CD4-positive, alpha-beta T cell treated with Interleukin-1 beta for 1 hour (primary cell): ENCODE measurements at places on chromosomes 16 and 17.

GRCh38 chr16:23679274-23679985 is 741 bp downstream of the PLK1 start:
- peak; percentile 6 for DNase-seq

GRCh38 chr17:58005031-58005727 is 1.9 kb downstream of the SRSF1 start:
- no peak for DNase-seq

GRCh38 chr16:55021595-55022475 is 91.2 kb downstream of the IRX5 start:
- no peak for DNase-seq

DNA sequence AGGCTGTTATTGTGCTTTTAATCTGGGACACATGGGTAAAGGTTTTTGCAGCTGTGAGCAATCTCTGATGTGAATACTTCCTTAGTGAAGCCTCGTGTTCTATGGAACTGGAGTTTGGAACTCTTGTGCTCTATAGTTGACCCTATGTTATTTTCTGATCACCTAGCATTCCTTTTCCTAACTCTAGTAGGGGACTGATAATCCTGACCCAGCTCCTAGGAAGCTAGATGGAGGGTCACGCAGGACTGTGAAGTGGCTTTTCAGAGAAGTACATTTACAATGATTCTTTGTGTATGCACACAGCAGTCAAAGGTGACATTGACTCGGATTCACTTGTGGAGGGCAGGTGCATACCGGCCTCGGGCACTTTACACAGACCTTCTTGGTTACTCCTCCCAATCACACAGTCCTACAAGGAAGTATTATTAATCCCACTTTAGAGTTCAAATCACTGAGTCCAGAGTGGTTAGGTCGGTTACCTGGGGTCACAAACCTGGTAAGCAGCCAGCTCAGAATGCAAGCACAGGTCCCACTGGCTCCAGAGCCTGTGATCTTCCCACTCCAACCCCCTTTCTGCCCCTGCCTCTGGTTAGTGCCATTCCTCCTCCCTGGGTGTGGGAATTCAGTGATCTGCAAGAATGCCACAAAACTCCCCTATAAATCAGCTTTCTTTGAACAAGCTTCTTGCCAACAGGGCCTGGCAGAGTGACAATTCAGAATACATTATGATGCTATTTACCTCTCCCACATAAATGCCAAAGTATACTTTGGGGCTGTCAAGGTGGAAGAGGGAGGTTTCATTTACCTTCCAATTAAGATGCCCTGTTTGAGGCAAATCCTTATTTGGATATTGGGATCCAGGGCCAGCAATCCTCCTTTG is 7.1 kb downstream of the CHD9NB start:
- no peak for DNase-seq

DNA sequence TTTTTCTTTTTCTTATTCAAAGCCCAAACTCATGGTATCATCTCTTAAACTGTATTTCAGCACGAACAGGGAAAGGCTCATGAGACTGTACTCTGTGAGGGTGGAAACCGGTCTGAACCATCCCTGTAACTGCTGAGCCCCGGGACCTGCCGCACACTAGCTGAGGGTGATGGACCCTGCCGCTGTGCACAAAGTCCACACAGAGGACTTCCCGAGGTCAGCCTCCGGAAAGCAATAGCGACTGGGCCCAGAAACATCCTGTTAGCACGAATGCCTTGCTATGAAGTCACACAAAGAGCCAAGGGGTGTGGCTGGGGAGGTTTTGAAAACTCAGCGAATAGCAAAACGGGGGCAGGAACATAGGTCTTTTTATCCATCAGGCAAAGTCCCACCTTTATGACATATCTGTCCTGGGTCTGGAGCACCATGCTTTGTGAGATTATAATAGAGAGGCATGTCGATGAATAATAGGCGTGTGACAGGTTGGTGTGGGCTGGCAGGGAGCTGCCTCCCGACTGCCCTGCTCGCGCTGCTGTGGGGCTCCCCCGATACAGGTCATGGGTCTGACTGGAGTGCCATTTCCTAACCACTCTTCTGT is 33.4 kb downstream of the CDK5R1 start:
- DNase-seq, result peak; percentile 55

- DNase-seq, result no peak
These were observed 37.1 kb downstream of the YWHAE start for GRCh38 chr17:1362964-1363363.

DNA sequence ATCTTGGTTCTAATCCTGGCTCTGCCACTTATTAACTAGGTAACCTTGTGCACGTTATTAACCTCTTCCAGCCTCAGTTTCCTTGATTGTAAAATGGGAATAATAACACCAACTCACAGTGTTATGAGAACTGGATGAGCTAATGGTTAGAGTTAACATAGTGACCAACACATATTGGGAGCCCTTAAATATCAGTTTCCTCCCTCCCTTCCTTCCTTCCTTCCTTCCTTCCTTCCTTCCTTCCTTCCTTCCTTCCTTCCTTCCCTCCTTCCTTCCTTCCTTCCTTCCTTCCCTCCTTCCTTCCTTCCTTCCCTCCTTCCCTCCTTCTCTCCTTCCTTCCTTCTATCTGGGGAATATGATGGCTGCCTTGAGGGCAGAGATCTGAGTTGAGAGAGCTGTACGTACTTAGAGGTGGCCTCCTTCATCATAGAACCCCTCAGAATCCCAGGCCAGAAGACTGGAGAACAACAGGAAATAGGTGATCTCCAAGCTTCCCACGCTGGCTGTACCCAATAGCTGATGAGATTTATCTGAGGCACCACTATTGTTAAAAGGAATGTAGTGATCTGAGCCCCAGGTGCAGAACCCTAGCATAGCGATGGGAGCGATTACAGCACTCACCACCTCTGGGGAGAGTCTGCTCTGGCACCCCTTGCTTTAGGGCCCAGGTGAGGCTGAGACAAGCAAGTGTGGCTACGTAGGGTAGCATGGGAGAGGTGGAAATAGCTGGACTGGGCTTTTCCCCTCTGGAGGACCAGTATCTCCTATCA is 26.2 kb downstream of the CCR7 start:
- no peak for DNase-seq

GRCh38 chr17:57326764-57327163 is 70.4 kb downstream of the MSI2 start:
- no peak for DNase-seq

GRCh38 chr16:81714583-81714982 is 64.5 kb upstream of the PLCG2 start:
- no peak for DNase-seq

GRCh38 chr17:74532115-74532514 is 840 bp upstream of the CD300LB start:
- DNase-seq, result peak; percentile 81

DNA sequence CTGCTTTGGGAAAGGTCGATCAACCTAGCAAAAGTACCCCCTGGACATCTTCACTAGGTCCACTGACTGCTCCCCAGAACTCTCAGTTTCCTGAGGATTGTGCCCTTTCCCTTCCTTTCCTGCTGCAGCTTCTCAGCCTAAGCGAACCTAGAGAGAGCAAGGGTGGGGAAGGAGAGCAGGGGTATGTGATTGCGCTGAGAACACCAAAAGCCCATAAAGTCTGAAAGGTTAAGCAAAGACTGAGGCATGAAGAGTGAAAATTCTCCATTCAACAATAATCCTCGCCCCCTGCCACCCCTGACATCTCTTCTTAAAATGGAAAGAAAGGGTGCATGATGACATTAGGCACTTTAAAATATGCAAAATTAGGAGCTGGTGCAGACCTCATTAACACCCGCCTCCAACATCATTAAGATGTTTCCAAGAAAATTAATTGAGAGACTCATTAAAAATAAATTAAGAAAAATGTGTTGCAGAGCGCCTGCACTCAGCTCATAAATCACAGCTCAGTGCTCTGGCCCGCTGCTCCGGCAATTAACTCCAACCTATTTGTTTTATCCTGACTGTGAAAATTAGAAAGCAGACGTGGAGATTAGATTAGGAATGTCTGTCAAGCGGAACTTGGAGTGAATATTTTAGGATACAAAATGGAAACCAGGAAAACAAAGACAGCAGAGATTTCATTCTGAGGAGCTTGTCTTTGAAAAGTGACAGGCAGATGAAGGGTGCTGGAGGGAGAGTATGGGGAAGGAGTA is 49.1 kb upstream of the PMFBP1 start:
- no peak for DNase-seq

- DNase-seq, result no peak
These were observed 5.0 kb upstream of the NXPH3 start for GRCh38 chr17:49570540-49571242.

- no peak for DNase-seq
These were observed 119.7 kb downstream of the KIF2B start for GRCh38 chr17:53942436-53942835.

DNA sequence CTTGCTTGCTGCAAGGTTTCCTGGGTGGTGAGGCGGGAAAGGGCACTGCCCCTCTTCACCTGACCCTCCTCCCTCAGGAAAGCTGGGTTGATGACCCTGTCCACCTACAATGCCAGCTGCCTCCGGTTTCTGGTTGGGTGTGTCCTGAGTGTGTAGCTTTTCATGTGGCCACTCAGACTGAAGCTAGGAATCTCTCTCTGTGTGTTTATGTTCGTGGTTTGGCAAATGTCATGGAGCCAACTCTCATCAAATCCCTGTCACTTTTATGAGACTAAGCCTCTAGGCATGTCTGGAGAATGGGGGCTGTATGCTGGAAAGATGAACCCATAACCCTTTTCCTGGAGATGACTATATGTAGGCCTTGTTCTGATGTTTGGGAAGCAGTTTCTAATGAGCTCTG is 17.1 kb downstream of the PLEKHG4 start:
- DNase-seq, result no peak

- DNase-seq, result no peak
These were observed 37.5 kb upstream of the KCNJ16 start for GRCh38 chr17:70037498-70037897.

DNA sequence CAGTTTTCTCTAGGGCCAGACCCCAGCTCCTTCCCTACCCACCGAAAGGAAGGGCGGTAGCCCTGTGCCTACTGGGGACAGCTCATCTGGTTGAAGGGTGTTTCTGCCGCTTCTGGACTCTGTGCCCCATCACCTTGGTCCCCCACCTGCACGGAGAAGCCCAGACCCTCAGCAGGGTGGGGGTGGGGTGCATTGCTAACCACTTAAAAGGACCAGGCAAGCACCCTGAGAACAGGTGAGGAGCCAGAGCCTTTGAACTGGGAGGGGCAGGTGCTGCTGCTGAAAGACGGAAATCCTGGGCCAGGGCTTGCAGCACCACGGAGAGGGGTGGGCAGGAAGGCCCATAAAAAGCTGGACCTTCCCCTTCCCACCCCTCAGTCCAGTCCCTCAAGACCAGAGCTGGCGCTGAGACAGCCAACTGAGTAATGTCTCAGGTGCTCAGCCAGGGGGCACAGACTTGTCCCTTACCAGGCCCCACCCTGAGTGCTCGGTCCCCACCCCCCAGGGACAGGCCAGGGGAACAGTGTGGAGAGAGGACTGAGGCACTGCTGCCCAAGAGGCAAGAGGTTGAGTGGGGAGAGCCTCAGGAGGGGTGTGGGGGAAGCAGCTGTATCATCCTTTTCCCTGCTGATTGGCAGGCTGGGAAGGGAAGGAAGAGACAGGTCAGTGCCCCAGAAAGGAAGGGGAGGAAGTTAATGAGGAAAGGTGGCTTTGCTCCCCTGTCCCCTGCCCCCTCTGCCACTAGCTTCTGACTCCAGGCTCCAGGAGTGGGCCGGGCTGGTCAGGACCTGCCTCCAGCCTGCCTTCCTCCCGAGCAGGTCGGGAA is 10.9 kb upstream of the SP2 start:
- DNase-seq, result peak; percentile 15

DNA sequence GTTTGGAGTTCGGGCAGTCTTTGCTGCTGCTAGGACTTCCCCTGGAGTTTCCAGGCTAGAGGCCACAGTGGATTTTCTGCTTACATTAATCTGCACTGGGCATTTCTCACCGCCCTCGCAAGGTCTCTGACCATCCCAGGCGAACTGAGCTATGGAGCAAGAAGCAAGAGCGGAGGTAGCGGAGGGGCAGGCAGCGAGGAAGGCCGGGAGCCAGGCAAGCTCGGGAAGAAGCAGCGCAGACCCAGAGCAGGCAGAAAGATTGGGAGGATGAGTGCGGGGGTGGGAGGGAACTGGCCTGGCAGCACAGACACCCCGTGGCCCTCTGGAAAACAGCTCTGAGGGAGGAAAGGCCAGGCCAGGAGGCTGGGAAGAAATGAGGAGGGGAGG is 3.8 kb downstream of the COTL1 start:
- no peak for DNase-seq

DNA sequence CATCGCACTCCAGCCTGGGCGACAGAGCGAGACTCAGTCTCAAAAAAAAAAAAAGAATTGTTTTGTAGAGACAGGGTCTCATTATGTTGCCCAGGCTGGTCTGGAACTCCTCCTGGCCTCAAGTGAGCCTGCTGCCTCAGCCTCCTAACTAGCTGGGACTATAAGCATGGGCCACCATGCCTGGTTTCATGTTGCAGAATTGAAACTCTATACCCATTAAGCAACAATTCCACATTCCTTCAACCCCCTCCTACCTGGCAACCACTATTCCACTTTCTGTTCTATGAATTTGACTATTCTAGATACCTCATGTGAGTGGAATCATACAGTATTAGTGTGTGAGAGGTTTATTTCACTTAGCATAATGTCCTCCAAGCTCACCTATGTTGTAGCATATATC is 24.5 kb downstream of the RNF135 start:
- DNase-seq, result no peak

GRCh38 chr17:6052926-6053325 is 17.3 kb upstream of the WSCD1 start:
- DNase-seq, result no peak

GRCh38 chr17:39603304-39604016 is 4.3 kb downstream of the NEUROD2 start:
- no peak for DNase-seq

- no peak for DNase-seq
These were observed 49.7 kb downstream of the ARHGAP27 start for GRCh38 chr17:45383003-45383402.

DNA sequence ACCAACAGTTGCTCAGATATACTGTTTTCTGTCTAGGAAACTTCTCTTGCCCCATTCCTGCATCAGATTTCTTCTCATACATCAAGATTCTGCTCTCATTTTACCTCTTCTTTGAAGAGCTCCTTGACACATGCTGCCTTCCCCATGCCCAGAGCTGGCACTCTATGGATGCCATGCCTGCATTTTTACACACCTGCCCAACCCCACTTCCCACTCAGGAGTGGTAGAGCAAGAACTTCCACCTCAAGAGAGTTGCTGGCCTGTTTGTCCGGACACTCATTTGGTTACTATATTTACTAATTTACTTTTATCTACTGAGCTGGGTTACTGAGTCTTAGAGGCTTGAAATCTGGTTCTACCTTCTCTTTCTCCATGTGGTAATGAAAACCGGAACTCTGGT is 98.3 kb upstream of the HLF start:
- DNase-seq, result no peak
